ENCODE measurements at places on chromosomes 3 and 15. TPM values are rescaled to one million over a fixed set of nuclear protein-coding genes. Genes with fewer than 3 reads are reported as not detected.

GRCh38 chr15:45435124-45435903 is 57.0 kb upstream of the GATM start:
- H3K4me3 ChIP-seq = no peak overlapping the region
- H3K36me3 ChIP-seq = no peaks in the 10 kb centered on the region
- no peaks in the 10 kb centered on the region for H3K4me1 ChIP-seq
- no peak for DNase-seq
- H3K27me3 ChIP-seq = no peaks in the 10 kb centered on the region

DNA sequence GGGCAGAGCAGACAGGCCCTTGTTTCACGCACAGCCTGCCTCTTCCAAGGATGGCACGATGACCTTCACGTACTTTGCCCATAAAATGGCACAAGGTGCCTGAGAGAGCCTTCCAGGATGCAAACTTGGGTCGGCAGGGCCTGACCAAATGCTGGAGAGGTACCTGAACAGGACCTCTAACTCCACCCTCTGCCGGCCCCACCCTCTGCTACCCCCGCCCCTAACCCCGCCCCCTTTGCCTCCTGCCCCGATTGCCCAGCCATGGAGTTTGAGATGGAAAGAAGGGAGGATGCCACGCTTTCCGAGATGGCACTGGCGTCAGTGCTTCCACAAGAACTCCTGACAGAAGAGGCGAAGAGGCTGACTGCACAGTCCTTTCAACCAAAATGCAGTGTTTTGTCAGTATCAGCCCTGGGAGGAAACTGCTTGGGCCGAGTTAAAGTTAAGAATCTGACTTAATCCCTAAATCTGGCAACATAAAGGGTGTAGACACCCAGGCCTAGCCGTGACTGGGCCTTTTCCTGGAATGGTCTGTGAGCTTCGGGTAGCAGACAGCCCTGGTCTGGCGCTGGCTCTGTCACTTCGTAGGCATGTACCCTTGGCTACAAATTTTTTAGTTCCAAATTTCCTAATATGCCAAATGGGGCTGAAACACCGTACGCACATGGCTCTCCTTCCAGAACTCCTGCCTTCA is 230.3 kb upstream of the RGMA start:
- H3K4me3 ChIP-seq = no peak overlapping the region
- H3K36me3 ChIP-seq = no peaks in the 10 kb centered on the region
- no peak overlapping the region for H3K27ac ChIP-seq
- no peaks in the 10 kb centered on the region for H3K4me1 ChIP-seq

- no peaks in the 10 kb centered on the region for H3K4me1 ChIP-seq
- no peak for DNase-seq
- H3K27me3 ChIP-seq = no peaks in the 10 kb centered on the region
Observed at GRCh38 chr3:171712171-171712938, 97.9 kb downstream of the PLD1 start.

The IMPG2 gene
- 0.32 TPM for total RNA-seq

The PSMD2 gene
- total RNA-seq = 201 TPM

- no peaks in the 10 kb centered on the region for H3K36me3 ChIP-seq
- H3K27me3 ChIP-seq = no peaks in the 10 kb centered on the region
- DNase-seq = no peak
- no peak overlapping the region for H3K4me3 ChIP-seq
Observed at GRCh38 chr3:58596834-58597518, 19.8 kb upstream of the FAM107A start.

DNA sequence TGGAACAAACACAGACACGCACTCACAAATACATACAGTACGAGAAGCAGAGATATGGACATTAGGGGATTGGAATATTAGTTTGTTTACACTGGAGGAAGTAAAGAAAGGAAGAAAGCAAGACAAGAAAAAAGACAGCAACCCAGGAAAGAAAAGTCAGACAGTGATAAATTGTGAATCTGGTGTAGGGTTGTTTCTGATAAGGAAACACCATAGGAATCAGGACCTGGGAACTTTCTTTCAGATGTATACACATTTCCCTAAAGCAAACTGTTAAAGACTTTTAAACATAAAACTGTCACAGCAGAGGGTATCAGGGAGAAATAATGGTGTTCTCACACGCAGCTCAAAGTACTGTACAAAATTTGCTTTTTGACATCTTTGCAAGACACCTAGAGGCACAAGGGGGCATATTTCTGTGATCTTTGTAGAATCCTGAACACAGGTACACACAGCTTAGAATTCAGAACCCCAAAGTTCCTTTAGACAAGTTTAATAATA is 153.7 kb downstream of the TUSC7 start:
- H3K27me3 ChIP-seq = no peaks in the 10 kb centered on the region
- H3K4me3 ChIP-seq = no peak overlapping the region
- H3K36me3 ChIP-seq = no peaks in the 10 kb centered on the region
- H3K27ac ChIP-seq = no peak overlapping the region
- no peak for DNase-seq

- peaks cover 5% of the 10 kb centered on the region for H3K4me1 ChIP-seq
- H3K27ac ChIP-seq = peak overlapping the region; percentile 27
- no peak overlapping the region for H3K4me3 ChIP-seq
- H3K36me3 ChIP-seq = no peaks in the 10 kb centered on the region
- no peak for DNase-seq
Observed at GRCh38 chr15:98876451-98877369, 130.9 kb downstream of the PGPEP1L start.

GRCh38 chr3:15794842-15795650 is 2.7 kb downstream of the ANKRD28 start:
- peak overlapping the region; percentile 45 for H3K4me3 ChIP-seq
- peaks cover 4% of the 10 kb centered on the region for H3K4me1 ChIP-seq
- no peaks in the 10 kb centered on the region for H3K36me3 ChIP-seq
- H3K27ac ChIP-seq = peak overlapping the region; percentile 90
